ENCODE measurements at places on chromosomes 2 and 18.

DNA sequence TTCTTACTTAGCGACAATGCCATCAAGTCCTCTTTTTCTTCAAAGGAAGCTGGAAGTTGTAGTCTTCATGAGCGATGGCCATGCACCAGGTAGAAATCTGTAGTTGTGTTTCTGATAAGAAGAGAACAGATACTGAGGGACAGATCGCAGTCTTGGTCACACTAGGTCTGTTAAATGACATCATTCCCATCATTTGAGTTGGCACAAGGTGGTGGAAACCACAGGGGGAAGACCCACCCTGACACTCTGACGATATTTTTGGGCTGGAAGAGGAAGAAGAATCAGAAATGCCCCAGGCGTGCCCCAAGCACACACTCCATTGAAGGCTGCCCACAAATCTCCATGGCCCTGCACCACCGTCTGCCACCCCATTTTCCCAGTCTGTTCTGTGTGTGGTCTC is 89.0 kb upstream of the BOD1L2 start:
- no peak for DNase-seq

GRCh38 chr18:12593866-12594265 is 64.0 kb downstream of the SPIRE1 start:
- no peak for DNase-seq

- no peak for DNase-seq
Observed at GRCh38 chr2:187263675-187264560, 184.1 kb downstream of the CALCRL start.

DNA sequence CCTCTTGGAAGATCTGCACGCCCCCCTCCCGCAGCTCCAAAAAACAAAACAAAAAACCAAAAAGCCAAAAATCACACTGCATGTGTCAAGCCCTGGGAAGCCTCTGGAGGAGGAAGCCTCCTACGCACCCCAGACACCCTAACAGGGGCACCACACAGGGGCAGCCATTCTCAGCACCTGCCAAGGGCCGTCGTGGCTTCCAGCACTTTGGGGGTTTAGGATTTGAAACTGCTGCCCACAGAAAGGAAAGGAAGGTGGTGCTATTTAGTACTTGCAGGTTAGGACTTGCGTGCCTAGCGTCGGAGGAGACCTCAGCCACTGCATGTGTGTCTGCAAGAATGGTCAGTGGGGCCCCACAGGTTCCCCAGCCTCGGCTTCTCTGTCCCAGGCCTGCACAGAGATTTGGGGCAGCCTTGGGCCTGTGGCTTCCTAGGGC is 419 bp upstream of the GPR55 start:
- DNase-seq = no peak

DNA sequence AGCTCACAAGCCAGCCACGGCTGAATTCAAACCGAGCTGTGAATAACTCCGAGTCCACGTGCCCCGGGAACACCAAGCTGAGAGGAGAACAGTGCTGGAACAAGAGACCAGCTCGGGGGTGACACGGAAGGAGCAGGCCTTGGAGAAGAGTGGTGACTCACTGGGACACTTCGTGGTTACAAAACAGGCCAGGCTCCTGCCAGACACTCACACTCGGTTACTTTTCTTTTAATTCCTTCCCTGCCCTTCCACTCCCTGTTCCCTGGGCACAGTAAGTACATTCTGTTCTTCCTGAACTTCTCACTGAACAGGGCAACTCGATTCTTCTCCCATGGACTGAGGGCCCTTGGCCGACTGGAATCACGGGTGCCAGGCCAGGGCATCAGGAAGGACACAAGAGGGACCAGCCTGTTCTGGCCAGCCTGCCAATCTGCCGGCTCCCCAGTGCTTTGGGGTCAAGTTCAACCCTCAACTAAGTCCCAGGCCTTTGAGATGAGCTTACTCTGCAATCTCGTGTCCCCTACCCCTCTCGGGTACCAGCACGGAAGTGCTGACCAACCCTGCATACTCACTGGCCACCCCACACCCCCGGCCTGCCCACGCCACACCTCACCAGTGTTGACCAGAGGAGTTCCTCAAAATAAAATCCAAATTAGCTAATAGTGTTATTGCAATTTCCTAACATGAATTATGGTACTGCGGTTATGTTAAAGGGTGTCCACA is 87.5 kb downstream of the TFCP2L1 start:
- no peak for DNase-seq

DNA sequence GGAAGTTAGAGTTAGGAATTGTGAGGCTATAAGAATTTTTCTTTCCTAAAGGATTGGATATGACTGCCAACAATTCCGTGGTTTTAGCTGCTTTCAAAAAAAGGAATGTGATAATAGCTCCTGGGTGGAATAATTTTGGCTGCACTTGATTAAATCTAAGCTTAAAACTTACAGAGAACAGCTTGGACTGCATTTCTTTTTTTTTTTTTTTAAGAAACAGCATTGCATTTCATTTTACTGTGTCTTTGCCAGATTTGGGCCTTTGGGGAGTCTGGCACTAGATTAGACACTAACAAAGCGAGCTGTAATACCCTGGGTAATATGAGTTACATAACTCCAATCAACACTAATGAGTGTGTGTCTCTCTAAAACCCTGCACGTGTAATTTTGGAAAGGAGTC is 37.8 kb upstream of the ZNF397 start:
- no peak for DNase-seq

DNA sequence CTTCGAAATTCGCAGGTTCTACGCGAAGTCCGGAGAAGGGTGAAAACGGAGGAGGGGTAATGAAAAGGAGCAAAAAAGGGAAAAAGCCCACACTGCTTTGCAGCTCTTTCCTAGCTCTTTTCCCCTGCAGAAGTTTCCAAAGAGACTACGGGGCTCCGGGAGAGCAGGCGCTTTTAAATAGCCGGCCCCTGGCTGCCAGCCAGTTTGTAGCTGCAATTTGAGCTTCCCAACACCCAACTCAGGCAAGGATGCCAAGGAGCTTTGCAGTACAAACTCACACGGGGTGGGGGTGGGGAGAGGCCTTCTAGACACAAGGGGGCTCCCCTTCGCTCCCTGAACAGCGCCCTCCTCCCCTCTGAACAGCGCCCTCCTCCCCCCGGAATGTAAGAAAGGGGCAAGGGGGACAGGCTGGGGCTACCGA is at the start of gene IGFBP5:
TSS of gene IGFBP5 (minus strand) at position 149 of the 421 bp plus-strand sequence. CDS start 774 bp downstream, outside the sequence.
- no peak for DNase-seq

- DNase-seq = no peak
Observed at GRCh38 chr2:236159778-236160170, 8.4 kb downstream of the GBX2 start.
